ENCODE measurements at places on chromosomes 11 and 22.

DNA sequence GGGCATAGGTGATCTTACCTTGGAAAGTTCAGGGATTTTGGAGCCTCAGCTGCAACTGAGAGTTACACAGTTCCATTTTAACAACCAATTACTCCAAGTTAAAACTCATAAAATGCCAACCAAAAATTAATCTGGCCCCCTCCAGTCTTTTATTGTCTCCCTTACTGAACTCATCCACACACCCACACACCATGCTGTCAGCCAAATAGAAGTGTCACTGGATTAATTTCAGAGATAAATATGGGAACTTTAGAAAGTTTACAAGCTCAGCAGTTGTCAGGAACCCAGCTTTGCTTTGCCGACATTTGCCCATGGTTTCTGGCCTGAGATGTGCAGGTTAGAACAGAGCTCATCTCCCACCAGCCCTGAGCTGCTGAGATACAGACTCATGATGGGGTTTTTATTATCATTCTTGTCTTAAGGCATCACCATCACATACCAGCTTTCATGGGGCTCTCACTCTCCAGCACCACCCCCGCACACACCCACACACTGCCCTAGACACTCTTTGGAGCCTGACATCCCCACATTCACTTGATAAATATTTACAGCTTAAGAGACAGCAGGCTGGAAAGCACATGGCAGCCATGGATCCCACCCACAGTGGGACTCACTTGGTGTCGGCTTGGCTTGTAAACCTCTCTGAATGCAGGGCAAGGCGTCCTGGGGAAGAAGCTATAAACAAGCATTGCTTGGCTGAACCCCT, 23.7 kb upstream of the CTR9 start:
- peak; percentile 71 for DNase-seq

- DNase-seq = peak; percentile 95
Measured at GRCh38 chr11:70399681-70400112, 1.4 kb downstream of the CTTN start.

DNA sequence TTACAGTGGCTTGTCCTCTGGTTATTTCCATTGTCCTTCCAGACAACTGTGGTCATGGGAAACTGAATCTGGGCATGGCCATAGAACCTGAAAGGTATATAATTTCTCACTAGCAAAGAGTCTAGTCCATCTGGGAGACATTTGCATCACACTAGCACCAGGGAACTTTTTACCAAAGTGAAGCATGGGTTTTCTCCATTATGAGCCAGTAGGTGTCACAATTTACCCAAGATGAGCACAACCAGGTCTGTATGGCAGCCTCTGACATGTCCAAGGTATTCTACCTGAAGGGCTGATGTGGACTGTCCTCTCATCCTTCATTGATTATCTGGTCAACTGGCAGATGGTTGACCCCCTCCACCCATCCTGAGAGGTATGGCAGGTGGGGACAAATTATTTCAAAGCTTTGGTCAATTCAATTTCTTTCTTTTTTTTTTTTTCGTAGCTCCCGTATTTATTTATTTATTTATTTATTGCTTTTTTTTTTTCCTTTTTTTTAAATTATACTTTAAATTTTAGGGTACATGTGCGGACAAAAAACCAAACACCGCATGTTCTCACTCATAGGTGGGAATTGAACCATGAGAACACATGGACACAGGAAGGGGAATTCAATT, 425.9 kb downstream of the TMEM135 start:
- DNase-seq = no peak

DNA sequence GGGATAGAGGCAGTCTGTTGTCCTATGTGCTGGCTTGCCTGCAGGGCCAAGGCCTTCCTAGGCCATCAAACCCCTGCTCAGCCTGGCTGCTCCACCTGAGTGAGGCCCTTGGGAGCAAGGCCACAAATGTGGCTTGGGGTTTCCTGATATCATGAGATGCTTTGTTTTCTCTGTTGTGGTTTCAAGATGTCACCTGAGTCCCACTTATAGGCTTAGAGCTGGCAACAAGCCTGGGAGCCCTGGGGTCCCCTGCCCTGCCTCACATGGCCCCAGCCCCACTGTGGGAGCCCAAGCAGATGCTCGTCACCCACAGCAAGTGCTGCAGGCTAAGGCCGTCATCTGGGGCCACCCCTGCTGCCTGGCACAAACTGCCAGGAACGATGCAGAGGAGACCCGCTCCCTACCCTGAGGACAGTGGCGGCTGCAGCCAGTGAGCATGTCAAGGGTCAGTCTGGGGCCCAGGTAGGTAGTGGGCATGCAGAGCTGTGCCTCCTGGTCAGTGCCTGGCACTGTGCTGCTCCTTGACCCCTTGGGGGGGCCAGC, 75.4 kb upstream of the KCNQ1OT1 start:
- DNase-seq = no peak

Measured in fibroblast of skin of abdomen (primary cell).